ENCODE measurements at places on chromosomes 3 and 15. TPM values are rescaled to one million over a fixed set of nuclear protein-coding genes. Genes with fewer than 3 reads are reported as not detected.

Gene ELP6
- total RNA-seq, result 18.8 TPM

Gene AP3B2
- total RNA-seq, result 3.0 TPM

DNA sequence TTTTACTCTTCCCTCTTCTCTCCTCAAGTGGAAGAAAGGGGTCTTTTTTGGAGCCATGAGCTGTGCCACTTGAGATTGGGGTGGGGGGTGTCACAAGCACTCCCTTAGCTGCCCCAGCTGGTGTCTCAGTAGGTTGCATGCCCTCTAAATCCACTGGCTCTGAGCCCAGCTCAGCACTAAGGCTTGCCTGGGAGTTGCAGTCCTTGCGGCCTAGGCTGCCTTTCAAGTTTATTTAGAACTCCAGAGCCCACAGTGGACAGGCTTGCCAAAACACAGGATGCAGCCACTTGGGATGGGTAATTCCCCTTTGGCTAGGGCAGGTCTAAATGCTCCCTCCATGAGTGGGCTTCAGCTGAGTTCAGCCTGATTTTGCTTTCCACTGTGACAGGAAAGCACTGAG lies 24.7 kb downstream of the C3orf20 start:
- no peaks in the 10 kb centered on the region for H3K4me1 ChIP-seq
- no peaks in the 10 kb centered on the region for H3K36me3 ChIP-seq
- no peaks in the 10 kb centered on the region for H3K27me3 ChIP-seq
- H3K27ac ChIP-seq, result no peak overlapping the region
- DNase-seq, result no peak
- H3K4me3 ChIP-seq, result no peak overlapping the region

DNA sequence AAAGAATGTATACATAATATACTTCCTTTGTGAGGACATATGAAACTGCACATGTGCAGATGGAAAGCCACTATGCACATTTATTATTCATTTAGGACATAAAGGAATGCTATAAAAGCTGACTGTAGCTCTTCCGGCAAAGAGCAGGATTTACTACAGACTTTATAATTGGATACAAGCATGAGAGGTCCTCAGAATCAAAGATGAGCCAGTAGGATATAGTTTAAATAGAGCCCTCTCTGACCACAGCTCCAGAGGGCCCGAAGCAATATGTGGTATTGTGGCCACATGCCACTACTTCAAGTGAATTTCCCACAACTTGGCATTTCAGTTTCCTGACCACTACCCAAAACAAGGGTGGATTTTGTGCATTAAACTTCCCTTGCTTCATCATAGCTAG lies 140.9 kb downstream of the ATP8B4 start:
- no peak overlapping the region for H3K27ac ChIP-seq
- no peaks in the 10 kb centered on the region for H3K4me1 ChIP-seq
- no peaks in the 10 kb centered on the region for H3K27me3 ChIP-seq
- H3K4me3 ChIP-seq, result no peak overlapping the region
- no peaks in the 10 kb centered on the region for H3K36me3 ChIP-seq

GRCh38 chr3:82940124-82940523 lies 1178.7 kb upstream of the GBE1 start:
- no peaks in the 10 kb centered on the region for H3K27me3 ChIP-seq
- no peak overlapping the region for H3K4me3 ChIP-seq
- H3K36me3 ChIP-seq, result no peaks in the 10 kb centered on the region
- no peak overlapping the region for H3K27ac ChIP-seq
- H3K4me1 ChIP-seq, result no peaks in the 10 kb centered on the region

DNA sequence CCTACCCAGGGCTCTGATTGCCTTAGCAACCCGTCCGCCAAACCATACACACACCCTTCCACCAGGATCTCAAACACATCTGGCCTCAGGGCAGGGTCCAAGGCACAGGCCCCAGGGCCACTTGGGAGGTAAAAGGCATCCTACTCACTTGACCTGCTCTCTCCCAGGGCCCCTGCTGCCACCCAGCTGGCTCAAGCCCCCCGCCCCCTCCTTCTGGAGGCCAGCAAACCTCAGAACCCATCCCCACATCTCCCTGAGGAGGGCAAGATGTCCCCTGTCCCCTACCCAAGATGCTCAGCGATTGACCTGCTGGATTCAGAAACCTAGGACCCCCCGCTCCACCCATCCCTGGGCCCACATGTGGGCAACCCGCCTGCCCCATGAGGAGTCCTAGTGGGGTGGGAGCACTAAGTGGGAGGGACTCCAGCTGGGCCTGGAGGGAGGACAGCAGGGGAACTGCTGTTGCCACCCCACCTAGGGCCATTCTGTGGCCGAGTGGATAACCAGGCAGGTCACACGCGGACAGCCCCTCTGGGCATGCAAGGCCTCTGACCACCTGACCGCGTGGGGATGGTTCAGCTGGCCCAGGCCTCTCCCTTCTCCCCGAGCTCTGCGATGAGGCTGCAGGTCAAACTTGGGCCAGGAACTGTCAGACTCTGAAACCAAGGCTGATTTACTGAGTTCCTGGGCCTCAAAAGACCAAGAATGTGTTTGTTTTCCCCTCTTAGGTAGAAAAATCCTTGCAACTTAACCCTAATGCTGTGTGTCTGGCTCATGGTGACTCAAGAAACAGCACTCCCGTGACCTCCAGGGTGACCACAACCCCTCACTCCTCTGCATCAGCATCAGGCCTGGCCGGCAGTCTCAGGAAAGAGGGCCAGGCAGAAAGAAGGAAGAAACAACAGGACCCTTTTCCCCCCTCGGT lies 4.2 kb downstream of the MFGE8 start:
- H3K36me3 ChIP-seq, result peaks cover 21% of the 10 kb centered on the region
- H3K4me1 ChIP-seq, result peaks cover 36% of the 10 kb centered on the region
- H3K4me3 ChIP-seq, result no peak overlapping the region
- no peak for DNase-seq
- no peak overlapping the region for H3K27ac ChIP-seq

DNA sequence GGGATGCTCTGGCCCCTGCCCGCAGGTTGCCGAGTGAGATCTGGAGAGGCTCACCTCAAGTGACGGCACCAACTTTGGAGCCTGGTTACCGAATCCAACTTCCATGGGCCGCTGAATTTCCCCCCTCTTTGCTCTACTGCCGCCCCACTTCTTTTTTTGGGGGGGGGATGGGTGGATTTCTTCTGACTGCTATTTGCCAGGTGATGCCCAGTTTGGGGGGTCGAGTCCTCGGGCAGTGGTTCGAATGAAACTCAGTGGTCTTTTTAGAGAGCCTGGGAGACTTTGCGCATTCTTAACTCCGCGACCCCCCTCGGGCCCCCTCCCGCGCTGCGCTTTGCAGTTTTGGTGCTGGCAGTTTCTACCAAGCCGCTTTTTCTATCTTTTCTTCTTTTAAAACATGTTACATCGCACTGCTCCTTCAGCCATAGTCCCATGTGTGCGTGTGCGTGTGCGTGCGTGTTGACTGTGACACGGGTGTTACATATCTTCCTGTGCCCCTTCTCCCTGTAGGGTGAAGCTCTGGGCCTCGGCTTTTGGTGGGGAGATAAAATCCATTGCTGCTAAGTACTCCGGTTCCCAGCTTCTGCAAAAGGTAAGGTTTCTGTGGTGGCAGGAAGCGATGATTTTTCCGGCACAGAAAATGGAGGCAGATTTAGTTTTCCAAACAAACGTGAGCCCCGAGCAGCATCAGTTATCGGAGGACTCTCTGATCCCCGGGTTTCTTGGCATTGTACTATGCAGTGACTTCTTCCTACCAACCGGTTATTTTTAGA lies 837 bp downstream of the CACNA2D3 start:
- H3K27ac ChIP-seq, result no peak overlapping the region
- peaks cover 35% of the 10 kb centered on the region for H3K27me3 ChIP-seq
- peaks cover 12% of the 10 kb centered on the region for H3K4me1 ChIP-seq
- H3K36me3 ChIP-seq, result no peaks in the 10 kb centered on the region
- H3K4me3 ChIP-seq, result peak overlapping the region; percentile 51
- no peak for DNase-seq

GRCh38 chr15:79023918-79024317 lies 66.7 kb downstream of the RASGRF1 start:
- no peaks in the 10 kb centered on the region for H3K36me3 ChIP-seq
- no peaks in the 10 kb centered on the region for H3K27me3 ChIP-seq
- no peak overlapping the region for H3K27ac ChIP-seq
- H3K4me1 ChIP-seq, result no peaks in the 10 kb centered on the region
- DNase-seq, result no peak
- H3K4me3 ChIP-seq, result no peak overlapping the region
